ENCODE measurements at places on chromosomes 12 and 14.

GRCh38 chr12:70683976-70684375 is 46.7 kb upstream of the PTPRB start:
- no peak for DNase-seq

DNA sequence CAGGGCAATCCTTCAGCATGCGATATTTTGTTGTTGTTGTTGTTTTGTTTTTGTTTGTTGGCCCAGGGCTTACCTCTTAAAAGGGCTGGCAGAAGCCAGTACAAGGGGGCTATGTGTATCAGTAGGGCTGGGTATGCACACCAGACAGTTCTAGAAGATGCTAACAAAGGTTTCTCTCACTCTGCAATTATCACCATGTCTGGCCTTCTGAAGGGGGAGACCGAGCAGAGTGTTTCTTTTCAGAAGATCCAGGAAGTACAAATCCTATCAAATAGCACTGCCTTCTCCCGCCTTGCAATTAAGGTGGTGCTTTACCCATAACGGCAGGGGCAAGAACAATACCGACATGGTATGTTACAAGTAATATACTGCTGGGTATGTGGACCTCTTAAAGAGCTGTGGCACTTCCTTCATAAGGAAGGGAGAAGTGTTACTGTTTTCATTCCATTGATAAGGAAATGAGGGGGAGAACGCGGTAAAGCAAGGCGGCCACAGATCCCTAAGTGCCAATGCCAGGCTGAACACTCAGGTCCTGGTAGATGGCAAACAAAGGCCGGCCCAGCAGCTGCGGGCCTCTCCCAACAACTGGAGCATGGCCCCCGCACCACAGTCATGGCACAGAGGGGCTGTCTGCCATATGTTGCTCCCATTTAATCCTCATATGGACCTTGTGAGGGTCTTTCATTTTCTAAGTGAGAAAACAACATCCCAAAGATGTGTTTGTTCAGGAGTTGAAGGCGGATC is 19.2 kb upstream of the CACNA2D4 start:
- no peak for DNase-seq

DNA sequence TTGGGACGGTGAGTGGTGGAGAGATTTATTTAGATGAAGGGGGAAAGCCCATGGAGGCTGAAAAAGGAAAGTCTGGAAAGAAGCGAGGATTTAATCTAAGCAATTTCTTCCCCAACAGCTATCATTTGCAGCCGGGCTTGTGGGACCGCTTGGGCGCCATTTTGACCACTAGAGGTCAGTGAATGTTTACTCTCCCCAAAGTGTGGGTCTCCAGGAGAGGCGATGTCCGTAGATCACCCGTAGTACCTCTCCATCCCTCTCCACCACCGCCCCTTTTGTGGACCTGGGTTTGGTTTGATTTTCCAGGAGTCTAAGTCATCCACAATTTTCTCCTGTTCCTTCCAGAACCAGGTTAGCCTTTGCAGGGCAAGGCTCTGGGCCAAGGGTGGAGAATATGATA is 91.2 kb upstream of the PARP11 start:
- no peak for DNase-seq

DNA sequence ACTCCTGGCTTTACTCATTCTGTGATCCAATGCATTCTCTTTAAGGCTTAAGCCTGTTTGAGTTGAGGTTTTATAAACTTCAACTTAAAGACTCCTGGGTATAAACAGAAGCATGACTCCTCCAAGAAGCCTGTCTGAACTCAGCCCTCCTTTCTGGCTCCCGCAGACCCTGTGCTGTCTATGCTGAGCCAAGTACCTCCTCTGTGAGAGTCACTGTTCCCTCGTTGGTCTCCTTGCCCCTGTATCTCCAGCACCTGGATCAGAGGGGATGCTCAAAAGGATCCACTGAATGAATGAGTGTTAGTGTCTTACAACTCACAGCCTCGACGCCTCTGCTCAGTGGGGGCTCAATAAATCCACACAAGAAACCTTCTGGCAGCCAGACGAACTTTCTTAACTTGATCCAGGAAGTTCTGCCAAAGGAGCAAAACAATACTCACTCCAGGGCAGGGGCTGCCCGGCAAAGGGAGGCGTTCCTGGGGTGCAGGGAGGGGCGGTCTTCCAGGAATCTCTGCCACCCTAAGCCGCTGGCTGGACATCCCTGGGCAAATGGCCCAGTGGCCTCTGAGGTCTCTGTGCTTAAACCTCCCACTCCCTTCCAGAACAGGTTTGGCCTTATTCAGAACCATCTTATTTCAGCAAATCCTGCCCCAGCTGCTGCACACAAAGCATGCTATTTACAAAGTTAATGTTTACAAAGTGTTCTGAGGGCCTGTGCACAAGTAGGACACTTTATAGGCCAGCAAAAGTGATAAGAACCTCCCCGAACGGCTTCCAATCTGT is 32.9 kb downstream of the MAP1LC3B2 start:
- no peak for DNase-seq

DNA sequence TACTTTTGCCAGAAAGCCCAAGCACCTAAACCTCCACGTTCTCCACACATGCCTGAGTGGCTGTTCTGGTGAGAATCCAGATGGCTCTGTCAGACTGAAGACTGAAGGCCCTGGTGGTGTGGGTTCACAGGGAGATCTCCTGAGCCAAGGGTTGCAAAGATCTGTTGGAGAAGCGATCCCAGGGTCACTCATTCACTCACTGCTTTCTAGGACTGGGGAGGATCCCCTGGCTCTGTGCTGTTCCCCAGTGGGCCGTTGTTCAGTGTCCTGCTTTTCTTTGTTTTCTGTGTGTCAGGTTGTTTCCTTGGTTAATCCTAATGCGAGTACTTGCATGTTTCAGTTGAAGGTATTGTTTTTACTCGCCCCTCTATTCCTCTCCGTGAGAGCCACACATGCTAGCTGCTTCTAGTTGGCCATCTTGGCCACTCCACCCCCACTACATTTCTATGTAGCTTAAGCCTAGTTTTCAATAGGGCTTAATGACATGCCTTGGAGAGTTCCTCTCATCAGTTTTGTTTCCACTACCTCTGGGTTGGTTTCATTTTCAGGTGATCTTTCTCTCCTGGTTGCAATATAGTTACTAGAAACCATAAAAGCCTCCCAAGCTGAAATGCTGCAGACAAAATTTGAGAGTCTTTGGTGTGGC is 144.5 kb upstream of the SLC38A2 start:
- DNase-seq, result no peak

DNA sequence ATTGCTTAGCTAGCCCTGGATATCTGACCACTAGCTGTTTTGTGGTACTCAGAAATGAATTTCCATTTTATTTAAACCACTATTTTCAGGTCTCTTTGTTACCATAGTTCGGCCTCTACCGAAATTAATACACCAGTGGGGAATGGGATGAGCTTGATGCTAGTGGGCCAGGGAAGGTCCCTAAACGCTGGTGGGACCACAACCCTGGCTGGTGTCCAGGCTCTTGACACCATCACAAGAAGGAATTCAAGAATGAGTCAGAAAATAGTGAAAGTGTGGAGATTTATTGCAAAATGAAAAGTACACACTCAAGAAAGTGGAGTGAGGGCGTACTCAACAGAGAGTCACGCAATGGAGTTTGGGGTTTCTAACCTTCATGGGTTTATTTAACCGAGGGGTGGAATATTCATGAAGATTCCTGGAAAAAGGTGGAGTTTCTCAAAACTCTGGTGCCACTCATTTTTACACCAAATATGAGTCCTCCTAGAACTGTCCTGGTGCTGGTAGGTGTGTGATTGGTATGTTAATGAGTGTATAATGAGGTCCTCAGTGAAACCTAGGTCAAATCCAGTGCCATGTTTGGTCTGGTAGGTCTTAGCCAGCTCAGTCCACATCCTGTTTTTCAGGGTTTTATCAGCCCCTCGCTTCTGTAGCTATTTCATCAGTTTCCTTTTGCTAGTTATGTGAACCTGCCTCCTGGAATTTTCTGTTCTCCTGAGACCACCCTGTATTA is 38.9 kb upstream of the LRP6 start:
- no peak for DNase-seq

Measured in NCI-H226 (cell line).